ENCODE measurements at places on chromosomes 6 and 20. TPM values are rescaled to one million over a fixed set of nuclear protein-coding genes. Genes with fewer than 3 reads are reported as not detected.

DNA sequence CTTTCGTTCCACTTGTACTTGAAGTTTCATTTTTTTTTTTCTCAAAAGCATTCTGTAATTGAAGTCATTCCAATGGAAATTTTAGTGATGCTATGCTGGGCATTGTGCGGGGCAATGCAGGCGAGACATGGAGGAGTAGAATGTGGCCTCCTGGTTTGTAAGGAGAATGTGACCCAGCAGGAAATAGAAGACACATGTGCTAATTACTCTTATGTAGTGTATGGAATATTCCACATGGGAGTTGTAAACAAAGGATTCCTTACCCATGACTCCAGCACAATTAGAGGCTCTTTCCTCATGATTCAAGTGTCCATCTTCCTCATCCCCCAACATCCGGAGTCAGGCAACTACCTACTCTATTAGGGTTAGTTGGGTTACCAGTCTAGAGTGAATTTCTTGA lies 14.9 kb upstream of the RFPL4B start:
- no peak for DNase-seq
- no peaks in the 10 kb centered on the region for H3K27me3 ChIP-seq
- H3K4me3 ChIP-seq, result no peak overlapping the region
- H3K36me3 ChIP-seq, result no peaks in the 10 kb centered on the region
- H3K27ac ChIP-seq, result no peak overlapping the region
- H3K4me1 ChIP-seq, result no peaks in the 10 kb centered on the region

DNA sequence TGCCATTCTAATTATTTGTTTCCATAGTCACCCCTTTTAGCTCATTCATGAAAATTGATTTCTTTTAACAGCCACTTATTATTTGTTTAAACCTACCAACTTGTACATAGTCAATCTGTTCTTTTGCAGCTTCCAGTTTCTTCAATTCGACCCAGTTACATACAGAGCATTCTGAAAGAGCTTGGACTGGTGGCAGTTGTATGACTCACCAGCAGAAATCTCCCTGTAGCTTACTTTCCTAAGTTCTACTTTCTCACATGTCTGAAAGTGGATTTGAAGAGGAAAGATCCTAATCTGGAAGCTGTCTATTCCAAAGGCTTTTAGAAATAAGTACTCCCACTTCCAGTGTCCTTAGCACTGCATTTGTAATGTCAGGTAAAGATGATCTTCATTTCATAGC lies 447.9 kb downstream of the HTR1B start:
- H3K36me3 ChIP-seq, result no peaks in the 10 kb centered on the region
- H3K4me1 ChIP-seq, result no peaks in the 10 kb centered on the region
- H3K27me3 ChIP-seq, result no peaks in the 10 kb centered on the region
- DNase-seq, result no peak
- no peak overlapping the region for H3K27ac ChIP-seq

GRCh38 chr6:90442366-90442765 lies 144.5 kb downstream of the MAP3K7 start:
- H3K27me3 ChIP-seq, result no peaks in the 10 kb centered on the region
- H3K4me3 ChIP-seq, result no peak overlapping the region
- no peak overlapping the region for H3K27ac ChIP-seq
- H3K4me1 ChIP-seq, result no peaks in the 10 kb centered on the region

DNA sequence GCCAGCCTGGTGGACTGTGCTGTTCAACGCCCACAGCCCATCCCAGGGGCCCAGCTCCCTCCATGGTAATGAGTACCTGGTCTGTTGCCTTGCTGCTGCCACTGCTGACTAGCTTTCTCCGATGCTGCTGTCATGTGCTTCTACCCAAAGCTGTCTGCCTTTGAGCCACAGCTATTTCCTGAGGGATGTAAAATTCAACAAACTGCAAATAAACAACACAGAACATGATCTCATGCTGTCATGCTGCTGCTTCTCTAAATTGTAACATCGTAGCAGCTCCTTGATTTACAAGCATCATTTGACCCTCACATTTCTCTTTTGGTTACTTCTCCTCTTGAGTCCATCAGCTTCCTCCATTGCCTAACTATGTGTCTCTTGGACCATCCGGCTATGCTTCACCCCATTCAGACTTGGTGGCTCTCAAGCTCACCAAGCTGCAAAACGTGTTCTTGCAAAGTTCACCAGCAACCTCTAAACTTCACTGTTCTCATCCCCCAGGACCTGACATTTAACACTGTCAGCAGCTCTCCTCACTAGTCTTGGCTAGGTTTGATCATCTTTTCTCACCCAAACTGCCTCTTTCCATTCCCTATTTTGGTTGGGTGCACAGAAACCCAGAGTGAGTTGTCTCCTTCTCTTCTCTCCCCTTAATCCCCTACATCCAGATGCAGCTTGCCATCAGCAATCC lies 54.6 kb downstream of the FYN start:
- DNase-seq, result no peak
- peaks cover 3% of the 10 kb centered on the region for H3K36me3 ChIP-seq
- no peaks in the 10 kb centered on the region for H3K27me3 ChIP-seq
- peaks cover 9% of the 10 kb centered on the region for H3K4me1 ChIP-seq
- no peak overlapping the region for H3K27ac ChIP-seq
- no peak overlapping the region for H3K4me3 ChIP-seq

- H3K4me1 ChIP-seq, result no peaks in the 10 kb centered on the region
- H3K4me3 ChIP-seq, result no peak overlapping the region
- no peaks in the 10 kb centered on the region for H3K27me3 ChIP-seq
- H3K36me3 ChIP-seq, result no peaks in the 10 kb centered on the region
- DNase-seq, result no peak
Measured at GRCh38 chr20:13174402-13174801, 46.7 kb upstream of the ISM1 start.

GRCh38 chr20:8401556-8401955 lies 269.5 kb downstream of the PLCB1 start:
- H3K36me3 ChIP-seq, result no peaks in the 10 kb centered on the region
- H3K4me1 ChIP-seq, result peaks cover 8% of the 10 kb centered on the region
- H3K27me3 ChIP-seq, result no peaks in the 10 kb centered on the region

GRCh38 chr20:22801528-22801927 lies 217.2 kb upstream of the FOXA2 start:
- no peak for DNase-seq
- H3K4me1 ChIP-seq, result peaks cover 3% of the 10 kb centered on the region
- H3K27me3 ChIP-seq, result no peaks in the 10 kb centered on the region
- H3K36me3 ChIP-seq, result no peaks in the 10 kb centered on the region
- H3K4me3 ChIP-seq, result no peak overlapping the region
- no peak overlapping the region for H3K27ac ChIP-seq

GRCh38 chr6:25167961-25168360 lies 111.2 kb upstream of the CARMIL1 start:
- H3K4me3 ChIP-seq, result no peak overlapping the region
- no peak for DNase-seq
- no peaks in the 10 kb centered on the region for H3K36me3 ChIP-seq

DNA sequence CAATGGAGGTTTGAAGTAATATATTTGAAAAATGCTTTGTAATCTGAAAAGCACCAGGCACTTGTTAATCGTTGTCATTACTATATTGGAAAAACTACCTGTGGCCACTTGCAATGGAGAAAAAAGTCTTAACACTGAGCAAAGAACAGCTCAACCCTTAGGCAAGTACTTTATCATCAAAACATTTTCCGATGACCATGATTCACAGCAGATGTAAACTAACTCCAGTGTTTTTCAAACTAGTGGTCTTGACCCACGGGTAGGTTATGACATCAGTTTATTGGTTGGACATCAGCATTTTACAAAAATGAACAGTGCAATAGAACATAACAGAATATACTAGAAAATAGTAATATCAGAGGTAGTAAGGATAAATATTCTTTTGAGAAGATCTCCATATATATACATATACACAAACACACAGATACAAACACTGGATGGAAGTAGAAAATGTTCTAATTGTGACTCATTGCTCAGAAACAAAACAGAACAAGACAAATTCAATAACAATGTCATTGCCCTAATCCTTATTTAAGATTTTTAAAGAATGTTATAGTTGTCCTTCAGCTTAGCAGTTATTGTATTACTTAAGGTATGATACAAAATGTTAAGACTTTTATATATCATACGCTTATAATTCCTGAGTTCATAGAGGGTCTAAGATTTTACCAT lies 123.0 kb downstream of the PLCB1 start:
- no peaks in the 10 kb centered on the region for H3K27me3 ChIP-seq
- H3K4me1 ChIP-seq, result no peaks in the 10 kb centered on the region
- no peaks in the 10 kb centered on the region for H3K36me3 ChIP-seq

GRCh38 chr20:52031206-52031562 lies 160.4 kb downstream of the ZFP64 start:
- no peaks in the 10 kb centered on the region for H3K36me3 ChIP-seq
- H3K4me1 ChIP-seq, result peaks cover 5% of the 10 kb centered on the region
- H3K27me3 ChIP-seq, result no peaks in the 10 kb centered on the region
- H3K4me3 ChIP-seq, result no peak overlapping the region
- DNase-seq, result no peak

GRCh38 chr6:135030056-135030473 lies 24.6 kb downstream of the HBS1L start:
- DNase-seq, result no peak
- peaks cover 34% of the 10 kb centered on the region for H3K36me3 ChIP-seq
- no peak overlapping the region for H3K27ac ChIP-seq
- H3K4me1 ChIP-seq, result no peaks in the 10 kb centered on the region

GRCh38 chr20:23937303-23938117 lies 51.1 kb downstream of the GGTLC1 start:
- no peak overlapping the region for H3K27ac ChIP-seq
- no peaks in the 10 kb centered on the region for H3K36me3 ChIP-seq
- H3K27me3 ChIP-seq, result no peaks in the 10 kb centered on the region
- H3K4me3 ChIP-seq, result no peak overlapping the region
- H3K4me1 ChIP-seq, result no peaks in the 10 kb centered on the region
- DNase-seq, result peak; percentile 54

DNA sequence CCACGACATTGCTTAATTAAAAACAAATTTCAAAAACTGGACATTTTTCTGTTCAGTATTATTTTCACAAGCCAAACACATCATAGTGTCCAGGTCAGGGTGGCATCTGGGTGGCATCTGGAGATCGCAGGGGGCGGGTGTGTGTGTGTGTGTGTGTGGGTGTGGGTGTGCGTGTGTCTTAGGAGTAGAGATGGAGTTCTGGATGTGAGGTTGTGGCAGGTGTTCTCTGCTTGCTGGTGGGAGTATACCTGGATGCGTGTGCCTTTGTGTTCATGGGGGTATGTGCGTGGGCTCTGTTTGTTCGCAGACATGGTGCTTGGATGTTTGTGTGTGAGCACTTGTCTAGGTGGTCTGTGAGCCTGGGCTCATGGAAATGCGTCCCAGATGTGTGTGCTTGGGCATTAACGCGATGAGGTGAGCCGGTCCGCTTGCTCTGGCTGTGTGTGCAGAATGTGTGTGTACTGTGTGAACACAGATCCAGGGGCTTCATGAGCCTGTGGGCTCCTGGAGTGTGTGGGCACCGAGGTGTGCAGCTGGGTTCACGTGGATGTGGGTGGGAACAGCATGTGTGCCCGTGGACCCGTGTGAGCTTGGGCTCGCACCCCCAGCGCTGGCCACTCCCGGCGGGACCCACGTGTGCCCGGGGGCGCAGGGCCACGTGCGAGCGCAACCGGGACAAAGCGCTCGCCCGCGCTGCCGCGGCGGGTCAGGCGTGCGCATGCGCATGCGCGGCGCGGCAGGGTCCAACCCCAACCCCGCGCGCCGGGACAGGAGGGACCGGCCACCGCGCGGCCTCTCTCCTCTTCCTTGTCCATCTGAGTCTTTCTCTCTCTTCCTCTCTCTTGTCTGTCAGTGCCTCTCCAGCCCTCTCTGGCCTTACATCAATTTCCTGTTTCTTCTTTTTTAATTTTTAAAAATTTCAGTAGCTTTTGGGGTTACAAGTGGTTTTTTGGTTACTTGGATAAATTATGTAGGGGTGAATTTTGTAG lies 60.4 kb downstream of the SRC start:
- H3K27me3 ChIP-seq, result peaks cover 25% of the 10 kb centered on the region
- peaks cover 23% of the 10 kb centered on the region for H3K36me3 ChIP-seq
- H3K27ac ChIP-seq, result peak overlapping the region; percentile 35
- peak; percentile 45 for DNase-seq
- peaks cover 35% of the 10 kb centered on the region for H3K4me1 ChIP-seq

GRCh38 chr6:4778086-4778485 lies 1.9 kb downstream of the CDYL start:
- peaks cover 8% of the 10 kb centered on the region for H3K4me1 ChIP-seq
- no peak overlapping the region for H3K27ac ChIP-seq
- no peak overlapping the region for H3K4me3 ChIP-seq
- H3K27me3 ChIP-seq, result no peaks in the 10 kb centered on the region

GRCh38 chr20:884983-885952 lies 30.9 kb downstream of the ANGPT4 start:
- no peak overlapping the region for H3K4me3 ChIP-seq
- H3K36me3 ChIP-seq, result no peaks in the 10 kb centered on the region
- peaks cover 5% of the 10 kb centered on the region for H3K4me1 ChIP-seq

DNA sequence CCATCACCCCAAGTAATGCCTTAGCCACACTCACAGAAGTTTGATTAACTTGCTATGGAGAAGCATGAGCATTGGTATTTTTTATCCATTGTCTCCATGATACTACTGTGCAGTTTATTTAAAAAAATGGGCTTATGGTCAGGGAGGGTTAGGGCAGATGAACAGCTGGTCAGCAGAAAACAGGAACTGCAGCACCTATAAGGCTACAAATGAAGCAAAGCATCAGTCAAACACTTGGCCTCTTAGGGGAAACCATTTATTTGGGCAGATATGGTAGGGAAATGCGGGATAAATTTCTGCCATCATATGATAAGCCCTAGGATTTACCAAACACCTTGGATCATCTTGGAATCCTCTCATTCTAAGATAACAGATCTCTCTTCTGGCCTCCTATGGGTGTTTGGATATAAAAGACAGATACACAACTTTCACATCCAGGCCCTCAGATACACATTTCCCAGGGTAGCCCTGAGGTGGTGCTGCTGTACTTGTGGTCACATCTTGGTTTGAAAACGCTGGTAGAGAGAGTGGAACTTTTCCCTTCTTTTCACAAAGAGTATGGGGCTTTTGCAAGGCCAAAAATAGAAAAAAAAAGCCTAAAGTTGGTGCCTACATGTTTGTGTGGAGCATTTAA lies 42.8 kb upstream of the AHI1 start:
- H3K27me3 ChIP-seq, result no peaks in the 10 kb centered on the region
- no peak overlapping the region for H3K4me3 ChIP-seq
- DNase-seq, result peak; percentile 39
- H3K4me1 ChIP-seq, result peaks cover 12% of the 10 kb centered on the region

DNA sequence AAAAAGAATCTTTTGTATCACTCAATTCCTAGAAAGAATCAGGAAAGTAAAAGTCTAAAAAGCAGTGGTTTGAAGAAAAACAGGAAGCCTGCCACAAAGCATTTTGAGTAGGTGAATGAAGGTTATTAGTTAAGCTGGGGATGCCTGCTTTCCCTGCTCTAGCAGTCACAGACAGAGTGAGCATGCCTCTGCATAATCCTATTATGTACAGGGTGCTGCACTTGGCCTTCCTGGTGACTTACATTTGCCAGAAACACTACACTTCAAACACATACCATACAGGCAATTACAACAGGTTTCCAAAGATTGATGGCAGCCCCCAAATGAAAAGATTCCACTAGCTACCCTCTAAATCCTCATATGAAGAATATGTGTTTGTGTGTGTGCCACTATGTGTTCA lies 130.8 kb downstream of the TPBG start:
- no peak overlapping the region for H3K4me3 ChIP-seq
- H3K36me3 ChIP-seq, result no peaks in the 10 kb centered on the region
- DNase-seq, result no peak

- peak; percentile 88 for DNase-seq
- no peaks in the 10 kb centered on the region for H3K36me3 ChIP-seq
- H3K27me3 ChIP-seq, result no peaks in the 10 kb centered on the region
- H3K4me1 ChIP-seq, result peaks cover 6% of the 10 kb centered on the region
- no peak overlapping the region for H3K4me3 ChIP-seq
- peak overlapping the region; percentile 10 for H3K27ac ChIP-seq
Measured at GRCh38 chr20:9301129-9302090, 213.0 kb upstream of the LAMP5 start.

Gene C20orf141
- total RNA-seq, result not detected

Gene POM121L2
- not detected for total RNA-seq

Gene MSH5
- 12.5 TPM for total RNA-seq

Gene ZNF341
- 0.58 TPM for total RNA-seq

Gene KIF25
- total RNA-seq, result not detected

Gene TDP2
- total RNA-seq, result 39.1 TPM

Gene TNFAIP3
- total RNA-seq, result 10.7 TPM

Gene ZNF334
- 12.8 TPM for total RNA-seq

All from stomach (tissue), 19 donors.